Coronary artery (tissue), 2 donors: ENCODE measurements at places on chromosomes 6 and 20.

DNA sequence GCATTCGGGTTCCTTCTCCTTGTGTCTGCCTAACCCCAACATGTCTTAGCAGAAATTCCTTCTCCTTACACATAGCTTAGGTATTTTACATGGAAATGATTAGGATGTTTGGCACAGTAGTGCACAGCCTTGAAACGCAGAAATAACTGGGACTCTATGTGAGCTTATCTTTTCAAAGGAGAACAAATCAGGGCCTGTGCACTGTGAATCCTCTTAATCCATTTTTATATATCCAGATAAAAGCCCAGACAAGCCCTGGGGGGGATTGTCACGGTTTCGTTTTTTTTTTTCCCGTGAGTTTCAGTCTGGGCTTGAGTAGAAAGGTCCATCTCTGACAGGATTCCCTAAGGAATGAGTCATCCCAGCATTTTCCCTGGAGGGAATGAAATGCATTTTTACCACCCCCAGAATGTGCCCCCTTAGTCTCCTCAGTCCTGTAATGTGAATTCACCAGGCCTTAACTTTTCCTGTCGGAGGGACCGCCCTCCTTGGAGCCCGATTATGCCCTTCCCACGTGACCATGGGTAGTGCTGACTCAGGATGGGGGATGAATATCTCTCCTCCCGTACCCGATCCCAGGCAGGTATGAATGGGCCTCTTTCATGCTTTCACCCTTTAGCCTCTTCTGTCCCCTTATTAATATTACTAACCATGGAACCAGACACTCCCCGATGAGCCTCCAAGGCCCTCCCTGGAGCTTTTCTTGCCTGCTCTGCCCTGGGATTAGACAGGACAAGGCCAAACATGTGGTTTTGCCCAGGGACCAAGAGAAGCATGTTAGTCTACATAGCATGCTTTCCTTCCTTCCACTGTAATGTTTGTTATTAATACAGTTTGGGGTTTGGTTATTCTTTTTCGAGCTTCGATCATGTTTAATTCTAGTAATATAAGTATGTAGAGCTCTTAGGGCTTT lies 23.9 kb upstream of the NAA20 start:
- DNase-seq: no peak

DNA sequence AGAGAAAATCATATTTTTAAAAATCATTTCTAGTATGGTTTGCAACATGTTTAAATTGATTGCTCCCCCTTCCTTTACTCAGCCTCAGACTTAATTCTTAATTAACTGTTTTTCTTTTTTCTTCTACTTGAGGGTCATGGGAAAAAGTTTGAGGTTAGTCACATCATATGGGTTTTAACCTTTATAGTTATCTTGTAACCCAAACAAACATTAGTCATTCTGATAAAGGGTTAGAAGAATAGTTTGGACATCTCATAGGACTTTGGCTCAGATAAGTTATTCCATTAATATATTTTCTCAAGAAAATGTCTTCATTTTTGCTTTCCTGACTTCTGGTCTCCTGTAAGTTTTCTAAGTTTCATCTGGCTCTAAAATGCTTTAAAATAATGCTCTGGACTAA lies 34.5 kb upstream of the TSPYL1 start:
- no peak for DNase-seq

GRCh38 chr6:135667691-135668455 lies 170.3 kb upstream of the AHI1 start:
- DNase-seq: no peak

DNA sequence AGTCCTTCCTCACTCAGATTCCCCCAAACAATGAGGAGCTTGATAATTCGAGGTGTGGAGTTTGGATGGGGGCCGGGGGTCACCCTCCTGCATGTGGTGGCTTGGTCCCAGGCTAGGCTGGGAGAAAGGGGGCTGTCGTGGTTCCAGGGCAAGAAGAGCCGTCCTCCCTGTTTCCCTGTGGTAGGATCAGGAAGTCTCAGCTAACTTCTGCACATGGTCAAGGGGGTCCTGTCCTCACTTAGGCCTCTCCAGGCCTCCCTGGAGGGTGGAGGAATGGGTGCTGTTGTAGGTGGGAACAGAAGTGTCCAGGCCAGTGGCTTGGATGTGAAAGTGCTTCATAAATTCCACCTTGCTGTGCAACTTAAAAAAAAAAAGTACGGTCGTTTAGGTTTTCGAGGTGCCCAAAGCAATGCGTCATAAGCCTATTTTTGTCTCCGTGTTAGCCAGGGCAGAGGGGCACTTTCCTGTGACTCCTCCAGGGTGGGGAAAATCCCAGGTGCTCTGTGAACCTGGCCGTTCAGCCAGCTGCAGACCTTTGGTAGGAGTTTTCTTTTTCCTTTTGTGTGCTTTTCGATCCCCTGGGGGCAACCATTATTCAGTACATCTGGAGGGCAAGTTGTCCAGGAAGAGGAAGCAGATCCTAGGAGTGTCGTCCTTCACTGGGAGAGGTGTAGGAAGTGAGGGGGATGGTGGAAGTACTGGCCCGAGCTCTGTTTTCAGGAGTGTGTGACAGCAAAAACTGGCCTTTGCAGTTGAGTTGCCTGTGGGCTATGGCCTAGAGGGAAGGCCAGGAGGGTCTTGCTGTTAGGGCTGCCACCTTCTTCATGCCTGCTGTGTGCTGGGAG lies 9.6 kb downstream of the IGF2R start:
- DNase-seq: no peak

GRCh38 chr20:38859070-38859690 lies 53.7 kb downstream of the PPP1R16B start:
- peak; percentile 58 for DNase-seq
